ENCODE measurements at places on chromosomes 3 and 15.

- no peak for DNase-seq
These were observed 43.4 kb downstream of the GOLGA6A start for GRCh38 chr15:74038707-74039655.

GRCh38 chr3:85950435-85950834, 991.6 kb downstream of the CADM2 start:
- no peak for DNase-seq

DNA sequence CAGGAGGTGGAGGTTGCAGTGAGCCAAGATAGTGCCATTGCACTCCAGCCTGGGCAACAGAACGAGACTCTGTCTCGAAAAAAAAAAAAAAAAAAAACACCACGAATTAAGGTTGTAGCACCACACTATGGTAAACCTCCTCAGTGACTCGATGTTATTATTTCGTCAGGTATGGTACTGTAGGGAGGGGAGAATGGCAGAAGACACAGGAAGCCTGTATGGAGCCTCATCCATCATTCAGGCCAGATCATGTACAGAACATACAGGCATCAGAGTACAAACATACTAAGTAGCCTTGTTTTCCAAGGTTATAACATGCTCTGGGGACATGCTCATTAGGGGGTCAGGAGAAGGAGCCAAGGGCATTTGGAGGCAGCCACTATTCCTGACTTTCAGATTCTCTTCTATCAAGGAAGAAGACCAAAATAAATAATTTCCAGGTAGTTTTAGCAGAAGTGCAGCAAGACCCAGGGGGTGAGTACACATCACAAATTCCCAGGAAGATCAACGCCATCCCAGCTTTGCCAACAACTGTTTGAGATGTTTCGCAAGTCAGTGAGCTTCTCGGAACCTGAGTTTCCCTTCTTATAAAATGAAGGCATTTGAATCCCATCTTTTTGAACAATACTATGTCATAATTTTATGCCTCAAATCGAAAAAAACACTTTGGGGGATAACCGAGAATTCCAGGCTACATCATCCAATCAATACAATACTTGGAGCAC, 79.8 kb downstream of the FOXP1 start:
- no peak for DNase-seq

DNA sequence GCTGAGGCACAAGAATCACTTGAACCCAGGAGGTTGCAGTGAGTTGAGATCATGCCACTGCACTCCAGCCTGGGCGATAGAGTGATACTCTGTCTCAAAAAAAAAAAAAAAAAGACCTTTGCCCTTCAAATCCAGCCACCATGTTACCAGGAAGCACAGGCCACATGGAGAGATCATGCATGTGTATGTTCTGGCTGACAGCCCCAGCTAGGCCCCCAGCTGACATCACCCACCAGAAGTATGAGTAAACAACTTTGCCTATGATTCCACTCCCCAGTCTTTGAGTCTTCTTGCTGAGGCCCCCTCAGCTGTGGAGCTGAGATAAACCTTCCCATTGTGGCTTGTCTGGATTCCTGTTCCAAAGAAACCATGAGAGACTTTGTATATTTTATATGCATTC, 3.3 kb upstream of the ARIH2 start:
- DNase-seq, result no peak

GRCh38 chr3:94061297-94061696, 1.4 kb downstream of the DHFR2 start:
- no peak for DNase-seq

DNA sequence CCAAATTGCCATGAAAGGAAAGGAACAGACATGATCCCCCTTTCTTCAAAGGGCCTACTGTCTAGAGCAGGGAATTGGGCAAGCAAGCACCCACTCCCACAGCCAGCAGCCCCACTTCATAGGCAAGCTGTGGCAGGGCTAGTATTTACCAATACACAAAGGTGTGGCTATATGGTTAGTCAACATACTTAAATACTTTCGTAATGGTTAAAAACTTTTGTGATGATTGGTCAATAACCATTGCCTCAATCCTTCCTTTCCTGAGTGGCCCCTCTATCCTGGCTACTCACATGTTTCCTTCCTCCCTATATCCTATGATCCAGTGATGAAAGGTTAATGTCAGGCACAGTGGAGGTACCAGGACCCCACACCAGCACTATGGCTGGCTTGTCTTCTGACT, 30.1 kb upstream of the ARL8B start:
- DNase-seq, result no peak

DNA sequence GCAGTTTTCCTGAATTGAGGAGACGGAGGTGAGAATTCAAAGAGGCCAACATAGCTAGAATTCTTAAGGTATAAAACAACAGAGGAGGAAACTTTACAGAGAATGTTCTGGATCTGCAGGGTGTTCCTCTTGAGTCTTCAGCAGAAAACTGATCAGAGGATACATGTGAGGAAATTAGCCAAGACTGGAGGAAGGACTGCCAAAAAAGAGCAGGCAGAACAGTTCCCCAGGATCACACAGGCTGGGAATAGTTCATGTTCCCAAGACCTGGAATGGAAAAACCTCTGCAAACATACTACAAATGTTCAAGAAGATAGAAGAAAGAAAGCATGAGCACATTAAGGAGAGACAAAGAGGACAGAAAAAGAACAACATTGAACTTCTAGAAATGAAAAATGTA, 7.5 kb downstream of the SLC49A4 start:
- DNase-seq, result no peak

GRCh38 chr3:42719002-42719401, 16.4 kb upstream of the HHATL start:
- DNase-seq, result peak; percentile 7

GRCh38 chr3:156519758-156520162, 35.2 kb downstream of the SSR3 start:
- DNase-seq, result no peak

- DNase-seq, result no peak
These were observed 73.8 kb upstream of the HRH1 start for GRCh38 chr3:11080492-11080891.

DNA sequence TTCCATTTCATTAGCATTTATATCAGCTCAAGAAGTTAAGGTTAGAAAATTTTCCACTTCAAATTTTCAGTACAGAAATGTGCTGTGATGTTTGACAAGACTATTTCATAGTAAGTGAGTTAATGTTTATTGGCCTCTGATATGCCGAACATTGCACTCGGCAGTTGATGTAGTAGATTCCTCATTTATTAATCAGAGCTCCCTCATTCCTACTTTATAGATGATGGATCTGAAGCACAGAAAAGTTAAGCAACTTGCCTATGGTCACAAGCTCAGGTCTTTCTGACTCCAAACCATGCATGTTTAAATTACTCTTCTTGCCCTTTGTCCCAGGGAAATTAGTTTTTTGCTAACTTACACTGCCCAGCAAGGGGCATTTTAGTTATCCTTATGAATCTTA, 92.0 kb downstream of the ATG7 start:
- no peak for DNase-seq

- DNase-seq, result no peak
These were observed 66.8 kb upstream of the KBTBD8 start for GRCh38 chr3:66931291-66931690.

- no peak for DNase-seq
These were observed 46.4 kb downstream of the LRIG1 start for GRCh38 chr3:66454464-66454859.

DNA sequence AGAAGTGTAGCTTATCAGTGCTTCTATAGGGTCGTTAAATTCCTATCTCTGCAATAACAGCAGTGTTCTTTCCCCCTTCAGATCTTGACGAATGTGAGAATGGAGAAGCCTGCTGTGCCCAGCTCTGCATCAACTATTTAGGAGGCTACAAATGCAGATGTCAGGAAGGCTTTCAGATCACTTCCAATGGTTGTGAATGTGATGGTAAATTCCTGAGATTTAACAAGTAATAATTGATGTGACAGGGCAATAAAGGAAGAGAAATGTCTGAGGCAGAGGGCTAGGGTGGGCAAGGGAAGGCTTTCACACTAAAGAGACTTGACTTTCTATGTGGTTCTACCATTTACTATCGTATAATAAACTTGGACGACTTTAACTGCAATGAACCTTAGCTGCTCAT, 711.7 kb upstream of the GOLIM4 start:
- DNase-seq, result no peak
